ENCODE measurements at places on chromosomes 16 and 17. TPM values are rescaled to one million over a fixed set of nuclear protein-coding genes. Genes with fewer than 3 reads are reported as not detected.
A peak's percentile ranks its signal among the peaks of the same experiment; 100 is the strongest.

DNA sequence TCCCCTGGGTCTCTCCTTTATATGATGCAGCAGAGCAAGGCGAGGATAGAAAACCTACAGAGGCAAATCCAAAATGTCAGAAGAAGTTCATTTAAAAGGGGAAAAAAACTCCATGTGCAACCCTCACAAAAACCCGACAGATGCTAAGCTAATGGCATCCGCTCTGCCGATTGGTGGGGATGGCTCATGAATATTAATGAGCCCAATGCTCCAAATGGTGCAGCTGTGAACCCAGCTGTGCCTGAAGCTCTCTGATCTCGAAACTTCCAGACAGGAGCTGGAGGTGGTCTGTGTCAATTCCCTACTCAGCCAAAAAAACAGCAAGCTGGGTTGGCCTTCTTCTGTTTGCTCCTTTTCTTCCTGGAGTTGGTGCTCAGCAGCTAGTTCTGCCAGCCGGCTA is 15.5 kb downstream of the SNX11 start:
- no peak overlapping the region for H3K4me3 ChIP-seq
- DNase-seq = no peak
- no peak overlapping the region for H3K27ac ChIP-seq
- peaks cover 12% of the 10 kb centered on the region for H3K36me3 ChIP-seq
- H3K27me3 ChIP-seq = no peaks in the 10 kb centered on the region

KRT28 gene
- not detected for total RNA-seq

DNA sequence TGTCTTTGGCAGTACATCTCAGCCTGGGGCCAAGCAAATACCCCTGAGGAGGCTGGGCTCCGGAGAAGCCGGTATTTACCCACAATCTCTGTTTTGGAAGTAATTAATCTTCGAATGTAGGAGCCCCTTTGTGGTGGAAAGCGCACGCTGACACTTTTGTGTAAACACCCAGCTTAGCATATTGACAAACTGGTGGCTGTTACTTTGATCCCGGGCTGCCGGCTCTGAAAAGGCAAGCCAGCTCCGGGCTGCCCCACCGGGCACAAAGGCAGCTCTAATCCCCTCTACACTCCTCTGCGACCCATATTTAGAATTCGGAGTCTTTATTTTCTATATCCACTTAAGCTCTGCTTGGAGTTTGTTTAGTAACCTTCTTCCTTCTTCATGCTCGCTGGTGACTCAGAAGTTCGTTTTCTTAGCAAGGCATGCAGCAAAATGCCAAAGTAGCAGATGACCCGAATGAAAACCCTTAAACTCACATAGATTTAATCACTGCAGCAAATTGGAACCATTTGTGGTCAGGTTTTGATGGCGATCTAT is 144.0 kb upstream of the IRX3 start:
- peak overlapping the region; percentile 34 for H3K27ac ChIP-seq
- peak; percentile 63 for DNase-seq
- no peaks in the 10 kb centered on the region for H3K36me3 ChIP-seq

DNA sequence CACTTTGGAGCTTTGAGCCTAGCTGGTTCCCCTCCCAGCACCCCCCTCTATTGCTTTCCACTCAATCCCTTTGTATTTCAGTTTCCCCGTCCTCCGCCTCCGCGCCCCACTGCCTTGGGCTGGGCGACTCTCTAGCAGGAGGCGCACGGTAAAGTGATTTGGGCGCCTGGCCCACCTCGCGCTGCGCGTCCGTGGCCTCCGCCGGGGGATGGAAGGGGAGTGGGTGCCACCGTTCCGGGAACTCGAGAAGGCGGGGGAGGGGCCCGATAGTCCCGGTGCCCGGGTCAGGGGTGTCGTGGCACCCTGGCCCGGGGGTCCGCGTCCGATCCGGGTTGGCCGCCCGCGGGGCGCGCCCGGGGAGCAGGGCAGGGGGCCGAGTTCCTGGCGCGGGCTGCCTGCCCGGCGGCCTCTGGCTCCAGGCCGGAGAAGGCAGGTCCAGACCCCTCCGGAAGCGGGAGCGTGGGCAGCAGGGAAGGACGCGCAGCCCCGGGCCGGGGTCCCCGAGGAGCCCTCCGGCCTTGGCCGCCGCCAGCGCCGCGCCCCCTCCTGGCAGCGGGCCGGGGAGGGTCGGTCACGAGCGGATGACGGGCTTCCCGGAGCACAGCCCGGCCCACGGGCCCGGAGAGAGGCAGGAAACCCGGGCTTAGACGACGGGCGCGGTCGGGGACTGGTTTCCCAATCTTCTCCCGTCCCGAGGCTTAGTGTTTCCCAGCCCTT is 15.8 kb downstream of the MEOX1 start:
- peak; percentile 30 for DNase-seq
- no peaks in the 10 kb centered on the region for H3K36me3 ChIP-seq
- no peaks in the 10 kb centered on the region for H3K4me1 ChIP-seq
- peaks cover 5% of the 10 kb centered on the region for H3K27me3 ChIP-seq
